ENCODE measurements at places on chromosomes 4 and X. TPM values are rescaled to one million over a fixed set of nuclear protein-coding genes. Genes with fewer than 3 reads are reported as not detected.

SFRP2 gene
- 8.7 TPM for total RNA-seq

MAGEA4 gene
- not detected for total RNA-seq

CTAG1B gene
- not detected for total RNA-seq

DNA sequence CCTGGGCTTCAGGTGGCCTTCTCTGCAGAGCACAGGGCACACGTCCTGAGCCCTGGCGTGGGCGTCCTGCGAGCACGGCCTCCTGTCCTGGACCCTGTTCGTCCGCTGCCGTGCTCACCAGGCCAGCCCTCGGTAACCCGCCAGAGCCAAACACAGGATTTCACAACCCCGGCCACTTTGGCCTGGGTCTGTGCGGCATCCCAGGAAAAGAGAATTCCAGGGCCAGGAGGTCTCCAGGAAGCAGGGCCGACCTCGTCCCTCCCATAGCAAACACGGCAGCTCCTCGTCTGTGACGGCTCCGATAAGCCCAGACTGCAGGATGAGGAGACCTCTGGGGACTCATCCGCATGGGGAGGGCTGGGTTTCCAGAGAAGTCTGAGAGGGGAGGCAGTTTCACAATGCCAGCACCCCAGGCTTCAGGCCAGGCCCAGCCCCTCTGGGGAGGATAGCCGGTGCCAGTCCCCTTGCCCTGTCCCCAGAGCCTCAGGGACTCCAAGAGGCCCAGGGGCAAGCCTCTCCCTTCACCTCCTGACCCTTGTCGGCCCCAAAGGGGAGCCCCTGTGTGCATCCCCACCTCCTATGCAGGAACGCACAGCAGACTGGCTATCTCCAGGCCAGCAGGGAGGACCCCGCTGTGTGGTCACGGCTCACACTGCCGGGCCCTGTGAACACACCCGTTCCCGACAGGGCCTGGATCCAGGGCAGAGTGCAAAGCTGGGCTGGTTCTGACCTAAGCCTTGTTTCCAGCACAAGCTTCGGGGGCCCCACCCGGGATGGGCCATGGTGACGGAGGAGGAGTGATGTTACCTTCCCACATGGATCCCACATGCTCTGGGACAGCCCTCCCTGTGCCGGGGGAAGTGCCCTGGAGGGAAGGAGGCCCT is 22.3 kb upstream of the HTRA3 start:
- DNase-seq: no peak
- H3K27ac ChIP-seq: no peak overlapping the region
- H3K4me1 ChIP-seq: no peaks in the 10 kb centered on the region

DNA sequence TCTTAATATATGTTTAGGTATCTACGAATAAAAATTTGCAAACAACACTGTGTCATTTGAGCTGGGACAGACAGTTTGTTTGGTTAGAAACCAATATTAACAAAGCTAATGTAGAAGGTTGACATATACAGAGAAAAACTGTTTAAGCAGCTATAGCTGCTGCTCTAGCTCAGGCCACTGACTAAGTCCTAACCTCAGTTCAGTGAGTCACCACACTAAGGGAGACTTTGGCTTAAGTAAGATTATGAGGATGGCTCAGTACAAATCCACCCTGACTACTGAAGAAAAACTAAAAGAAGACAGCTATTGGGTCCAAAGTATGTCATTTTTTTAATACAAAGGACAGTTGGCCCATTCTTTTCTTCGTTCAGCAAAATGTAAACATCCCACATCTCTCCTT is 717.3 kb upstream of the ACTRT1 start:
- H3K4me3 ChIP-seq: no peak overlapping the region
- H3K27me3 ChIP-seq: no peaks in the 10 kb centered on the region
- H3K4me1 ChIP-seq: no peaks in the 10 kb centered on the region
- DNase-seq: no peak
- H3K36me3 ChIP-seq: no peaks in the 10 kb centered on the region

DNA sequence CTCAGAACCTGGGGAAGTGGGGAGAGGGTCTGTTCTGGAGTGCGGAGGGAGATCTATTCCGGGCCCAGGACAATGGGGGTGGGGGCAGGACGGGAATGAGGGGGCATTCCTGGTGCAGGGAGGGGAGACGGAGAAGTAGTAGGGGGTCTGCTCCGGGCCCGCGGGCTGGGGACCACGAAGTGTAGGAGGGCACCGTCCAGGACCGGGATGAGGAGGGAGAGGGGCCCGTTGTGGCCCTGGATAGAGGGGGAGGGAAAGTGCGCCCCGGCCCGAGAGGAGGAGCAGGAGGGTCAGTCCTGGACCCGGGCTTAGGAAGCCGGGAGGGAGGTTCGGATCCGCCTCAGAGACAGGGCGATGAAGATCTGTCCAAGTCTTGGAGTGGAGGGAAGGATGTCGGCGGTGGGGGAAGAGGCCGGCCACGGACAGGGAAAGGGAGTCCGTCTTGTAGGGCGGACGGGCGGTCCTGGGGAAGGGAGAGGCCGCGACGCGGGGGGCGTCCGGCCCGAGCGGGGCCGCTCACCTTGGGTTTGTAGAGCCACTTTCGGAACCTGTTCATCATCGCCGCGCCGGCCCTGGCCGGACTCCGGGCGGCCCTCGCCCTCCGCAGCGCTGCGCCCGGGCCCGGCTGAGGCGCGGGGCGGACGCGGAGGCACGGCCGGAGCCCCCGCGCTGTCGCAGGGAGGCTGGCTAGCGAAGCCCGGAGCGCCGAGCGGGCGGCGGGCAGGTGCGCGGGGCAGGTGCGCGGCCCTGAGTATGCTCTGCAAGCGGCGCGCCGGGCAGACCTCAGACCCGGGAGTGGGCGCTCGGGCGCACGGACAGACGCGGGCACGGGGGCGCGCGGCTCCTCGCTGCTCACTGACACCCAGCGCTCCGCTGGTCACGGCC is at the start of gene ZFYVE28:
TSS of gene ZFYVE28 (minus strand) at position 881 of the 885 bp plus-strand sequence. CDS start at position 559, 322 bp downstream.
- H3K4me3 ChIP-seq: peak within 1 kb of the TSS; percentile 69
- H3K4me1 ChIP-seq: peaks cover 22% of the 10 kb centered on the region
- H3K36me3 ChIP-seq: no peaks in the 10 kb centered on the region
- DNase-seq: peak; percentile 34
- H3K27me3 ChIP-seq: no peaks in the 10 kb centered on the region

DNA sequence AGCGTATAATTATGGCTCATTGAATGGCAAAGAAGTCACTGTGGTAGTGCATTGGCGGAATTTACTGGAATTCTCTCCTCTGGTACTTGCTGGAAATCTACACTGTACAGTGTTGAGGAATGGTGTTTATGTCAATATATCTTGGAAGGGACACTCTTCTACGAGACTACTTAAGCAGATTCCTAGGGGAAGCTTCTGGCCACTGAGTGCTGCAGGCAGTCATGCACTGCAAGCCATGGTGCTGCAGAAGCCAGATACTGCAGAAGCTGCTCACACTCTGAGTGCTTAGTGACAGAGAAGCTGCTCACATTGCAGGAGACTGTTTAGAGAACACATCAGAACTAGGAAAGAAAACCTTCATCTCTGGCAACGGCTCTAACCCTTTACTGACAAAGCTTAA is 725.0 kb downstream of the CCSER1 start:
- H3K27me3 ChIP-seq: no peaks in the 10 kb centered on the region
- no peaks in the 10 kb centered on the region for H3K4me1 ChIP-seq
- no peak for DNase-seq
- H3K27ac ChIP-seq: no peak overlapping the region

DNA sequence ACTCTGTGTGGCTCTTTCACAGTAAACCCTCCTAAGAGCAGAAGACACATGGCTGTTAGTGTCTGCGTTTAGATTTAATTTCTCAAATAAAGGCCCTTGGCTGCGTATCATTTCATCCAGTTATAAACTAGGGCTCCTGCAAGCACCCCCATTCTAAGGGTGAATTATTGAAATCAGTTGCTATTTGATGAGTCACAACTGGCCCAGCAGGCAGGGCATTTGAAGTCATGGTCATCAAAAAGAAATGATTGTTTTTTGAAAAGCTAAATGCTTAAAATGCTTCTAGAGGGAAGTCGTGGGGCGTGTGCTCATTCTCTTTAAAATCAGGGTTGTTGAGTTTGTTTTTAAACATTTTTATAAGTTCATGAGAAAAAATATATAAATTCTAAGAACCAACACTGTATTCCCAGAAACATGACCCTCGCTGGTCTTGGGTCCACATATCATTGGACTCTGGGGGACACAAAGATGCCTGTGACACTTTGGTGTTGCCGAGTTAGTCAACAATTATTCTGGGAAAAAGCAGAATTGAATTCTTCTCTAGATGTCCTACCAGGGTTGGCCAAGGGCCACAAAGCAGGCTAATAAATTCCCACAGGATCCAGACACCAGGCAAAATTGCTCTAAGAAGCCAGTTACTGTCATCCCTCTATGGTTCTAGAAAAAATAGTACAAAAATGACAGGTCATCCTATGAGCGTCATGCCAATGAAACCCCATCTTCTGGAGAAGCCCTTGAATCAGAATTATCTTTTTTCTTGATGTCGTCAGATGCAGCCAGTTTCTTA is 99.5 kb upstream of the MYOZ2 start:
- H3K27ac ChIP-seq: no peak overlapping the region
- H3K4me1 ChIP-seq: no peaks in the 10 kb centered on the region
- no peaks in the 10 kb centered on the region for H3K27me3 ChIP-seq
- no peak overlapping the region for H3K4me3 ChIP-seq

GRCh38 chrX:15973299-15973698 is 118.7 kb upstream of the AP1S2 start:
- H3K27ac ChIP-seq: no peak overlapping the region
- DNase-seq: peak; percentile 20
- H3K36me3 ChIP-seq: no peaks in the 10 kb centered on the region
- H3K4me1 ChIP-seq: no peaks in the 10 kb centered on the region
- H3K27me3 ChIP-seq: no peaks in the 10 kb centered on the region
- H3K4me3 ChIP-seq: no peak overlapping the region

DNA sequence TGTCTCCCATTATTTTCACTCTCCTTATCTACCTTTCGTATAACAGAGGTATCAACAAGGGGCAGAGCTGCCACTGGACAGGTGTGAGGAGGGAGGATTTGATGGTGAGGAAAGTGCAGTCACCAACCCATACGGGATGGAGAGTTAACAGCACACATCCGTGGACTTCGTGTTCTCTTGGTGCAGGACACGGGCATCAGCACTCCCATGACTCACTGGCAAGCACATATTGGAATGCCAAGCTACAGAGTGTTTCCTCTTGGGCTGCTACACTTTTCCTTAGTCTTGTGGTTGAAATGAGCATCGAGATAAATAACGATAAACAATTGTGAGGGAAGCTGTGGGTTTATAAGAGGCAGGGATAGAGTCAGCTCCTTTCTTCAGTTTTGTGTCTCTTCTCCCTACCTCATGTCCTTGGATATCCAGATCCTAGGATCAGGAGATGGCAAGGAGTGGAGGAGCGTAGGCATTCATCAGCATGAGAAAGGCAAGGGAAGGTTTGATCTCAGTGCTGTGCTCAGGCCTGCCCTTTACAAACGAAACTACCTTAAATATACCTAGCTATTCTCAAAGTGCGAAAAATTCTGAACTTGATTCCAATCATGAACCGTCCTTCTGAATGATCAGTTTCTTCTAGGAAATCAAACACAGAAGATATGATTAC is 96.3 kb downstream of the ZNF827 start:
- H3K27ac ChIP-seq: no peak overlapping the region
- no peak overlapping the region for H3K4me3 ChIP-seq
- H3K36me3 ChIP-seq: no peaks in the 10 kb centered on the region
- no peak for DNase-seq
- H3K4me1 ChIP-seq: no peaks in the 10 kb centered on the region

- H3K4me3 ChIP-seq: no peak overlapping the region
- no peaks in the 10 kb centered on the region for H3K27me3 ChIP-seq
- H3K27ac ChIP-seq: no peak overlapping the region
- H3K4me1 ChIP-seq: no peaks in the 10 kb centered on the region
- DNase-seq: no peak
Observed at GRCh38 chrX:69987691-69988090, 62.0 kb downstream of the AWAT2 start.

DNA sequence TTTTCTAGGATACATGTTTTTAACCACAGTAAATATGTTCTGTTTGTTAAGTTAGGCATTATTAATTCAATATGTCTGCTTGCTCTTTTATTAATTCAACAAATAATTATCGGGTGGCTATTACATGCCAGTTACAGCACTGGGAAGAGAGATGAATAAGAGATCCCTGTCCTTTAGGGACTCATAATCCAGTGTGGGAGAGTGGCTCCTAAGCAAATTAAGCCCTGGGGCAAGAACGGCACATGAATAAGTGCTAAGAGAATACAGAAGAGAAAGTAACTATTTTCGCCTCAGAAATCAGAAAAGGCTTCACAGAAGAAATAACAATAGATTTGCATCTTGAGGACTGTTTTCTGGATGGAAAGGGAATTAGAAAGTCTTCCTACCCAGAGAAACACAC is 236.7 kb downstream of the NR3C2 start:
- no peak overlapping the region for H3K27ac ChIP-seq
- no peaks in the 10 kb centered on the region for H3K27me3 ChIP-seq

DNA sequence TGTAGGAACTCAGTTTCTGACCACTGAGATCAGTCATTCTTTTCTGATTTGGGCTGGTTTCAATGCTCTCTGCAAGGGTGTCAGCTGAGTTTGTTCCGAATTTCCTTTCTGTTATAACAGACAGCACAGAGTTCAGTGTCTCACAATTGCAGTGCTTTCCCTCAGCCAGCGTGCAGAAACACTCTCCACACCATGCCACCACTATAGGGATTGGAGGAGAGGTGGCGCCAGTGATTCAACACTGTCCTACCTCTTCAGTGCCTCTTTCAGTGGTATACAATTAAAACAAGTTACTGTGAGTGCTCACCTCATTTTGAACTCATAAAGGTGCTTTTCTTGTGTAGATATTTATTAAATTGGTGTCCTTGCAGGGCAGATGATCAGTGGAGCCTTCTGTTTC is 413.2 kb upstream of the CXorf51B start:
- H3K27me3 ChIP-seq: no peaks in the 10 kb centered on the region
- H3K36me3 ChIP-seq: no peaks in the 10 kb centered on the region
- no peak overlapping the region for H3K4me3 ChIP-seq
- no peak overlapping the region for H3K27ac ChIP-seq
- no peaks in the 10 kb centered on the region for H3K4me1 ChIP-seq

- no peak for DNase-seq
- H3K27me3 ChIP-seq: no peaks in the 10 kb centered on the region
- H3K4me3 ChIP-seq: no peak overlapping the region
Observed at GRCh38 chrX:46777971-46778810, 19.3 kb upstream of the SLC9A7 start.

DNA sequence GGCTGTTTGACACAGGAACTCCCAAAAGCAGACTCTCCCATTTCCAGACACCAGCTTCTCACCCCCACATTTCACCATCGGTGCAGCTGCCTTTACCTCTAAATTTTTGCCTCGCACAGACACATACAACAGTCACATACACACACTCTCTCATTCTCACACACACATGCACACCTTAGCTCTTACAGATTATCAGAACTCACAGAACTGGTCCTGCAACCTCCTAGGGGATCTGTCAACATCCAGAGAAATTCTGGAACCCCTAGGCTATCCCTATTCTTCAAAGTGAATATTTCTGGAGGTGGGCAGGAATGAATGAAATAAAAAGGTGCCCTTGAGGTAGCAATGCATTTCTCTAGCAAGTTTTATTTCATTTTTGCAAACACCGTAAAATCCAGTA is 4.1 kb downstream of the HS6ST2 start:
- H3K27me3 ChIP-seq: peaks cover 5% of the 10 kb centered on the region
- H3K27ac ChIP-seq: no peak overlapping the region
- no peak overlapping the region for H3K4me3 ChIP-seq
- no peak for DNase-seq
- H3K36me3 ChIP-seq: no peaks in the 10 kb centered on the region

Measured in colonic mucosa (tissue), 4 donors.